ENCODE measurements at places on chromosomes 2 and 18.

DNA sequence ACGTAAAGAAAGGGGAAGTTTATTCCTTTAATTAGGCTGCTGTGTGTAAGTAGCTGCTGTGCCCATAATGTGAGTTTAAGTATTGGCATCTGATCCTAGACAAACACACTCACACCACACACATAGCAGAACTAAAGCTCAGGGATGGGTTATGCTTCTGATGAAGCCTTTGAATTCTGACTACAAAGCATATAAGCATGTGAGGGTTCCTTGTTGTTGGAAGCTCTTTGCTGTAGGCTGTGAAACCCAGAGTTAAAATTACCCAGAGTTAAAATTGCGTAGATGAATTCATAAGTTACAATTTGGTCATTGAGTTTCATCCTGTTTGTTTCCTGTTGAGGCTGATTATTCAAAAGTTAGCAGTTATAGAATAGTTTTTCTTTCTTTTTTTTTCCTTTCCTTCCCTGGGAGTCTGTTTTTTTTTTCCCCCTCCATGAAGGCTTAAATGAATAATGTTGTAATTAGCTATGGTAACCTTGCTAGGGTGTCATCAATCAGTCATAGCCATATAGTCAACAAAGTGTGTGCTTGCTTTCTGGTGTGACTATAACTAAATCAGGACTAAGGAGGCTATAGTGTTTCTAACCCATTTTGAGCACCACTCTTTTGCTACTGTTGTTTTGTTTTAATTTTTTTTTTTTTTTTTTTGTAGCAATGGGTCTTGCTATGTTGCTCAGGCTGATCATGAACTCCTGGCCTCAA is 426.1 kb downstream of the PARD3B start:
- no peaks in the 10 kb centered on the region for H3K27me3 ChIP-seq
- no peaks in the 10 kb centered on the region for H3K4me1 ChIP-seq
- no peak overlapping the region for H3K27ac ChIP-seq
- H3K36me3 ChIP-seq = no peaks in the 10 kb centered on the region
- no peak overlapping the region for H3K4me3 ChIP-seq

DNA sequence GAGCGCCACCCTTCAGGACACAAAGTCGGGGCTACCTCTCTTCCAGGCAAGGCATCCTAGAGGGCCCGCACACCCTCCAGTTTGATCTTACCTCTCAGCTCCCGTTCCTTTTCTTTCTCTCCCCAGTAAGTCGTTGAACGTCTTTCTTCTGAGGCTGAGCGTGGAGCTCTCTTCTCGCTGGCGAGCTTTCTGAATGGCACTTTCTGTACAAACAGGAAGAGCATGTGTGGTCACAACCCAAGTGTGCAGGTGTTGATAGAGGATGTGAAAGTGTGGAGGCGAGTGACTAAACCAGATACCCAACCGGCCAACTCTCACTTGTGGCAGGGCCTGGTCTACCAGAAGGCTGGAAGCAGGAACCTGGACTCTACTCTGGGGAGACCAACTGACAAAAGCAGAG is at the start of gene AFF3:
Gene AFF3, minus strand, starts transcription at position 198 of the 400 bp plus-strand sequence. CDS start 38,136 bp downstream, outside the sequence.
- H3K27me3 ChIP-seq = no peaks in the 10 kb centered on the region
- H3K27ac ChIP-seq = no peak within 1 kb of the TSS
- DNase-seq = no peak
- H3K36me3 ChIP-seq = no peaks in the 10 kb centered on the region
- no peaks in the 10 kb centered on the region for H3K4me1 ChIP-seq

DNA sequence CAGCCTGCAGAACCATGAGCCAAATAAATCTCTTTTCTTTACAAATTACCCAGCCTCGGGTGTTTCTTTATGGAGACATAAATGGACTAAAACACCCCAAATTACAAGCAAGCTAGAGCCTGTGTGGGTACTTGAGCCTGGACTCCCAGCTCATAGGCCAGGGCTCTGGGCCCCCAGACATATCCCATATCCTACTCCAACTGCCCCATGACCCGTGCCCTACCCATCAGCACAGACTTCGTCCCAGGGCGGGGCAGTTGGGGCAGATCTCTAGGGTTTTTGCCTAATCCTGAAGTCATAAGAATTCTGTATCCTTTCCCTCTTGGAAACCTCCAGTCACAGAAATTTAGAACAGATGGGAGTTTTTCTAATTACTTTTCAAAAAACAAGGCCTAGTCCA is 90.7 kb downstream of the DDX1 start:
- no peaks in the 10 kb centered on the region for H3K27me3 ChIP-seq
- DNase-seq = no peak
- no peak overlapping the region for H3K4me3 ChIP-seq
- no peaks in the 10 kb centered on the region for H3K4me1 ChIP-seq
- H3K36me3 ChIP-seq = no peaks in the 10 kb centered on the region

GRCh38 chr2:148201075-148202004 is 180.4 kb downstream of the MBD5 start:
- no peak overlapping the region for H3K4me3 ChIP-seq
- H3K27ac ChIP-seq = no peak overlapping the region
- no peaks in the 10 kb centered on the region for H3K36me3 ChIP-seq

DNA sequence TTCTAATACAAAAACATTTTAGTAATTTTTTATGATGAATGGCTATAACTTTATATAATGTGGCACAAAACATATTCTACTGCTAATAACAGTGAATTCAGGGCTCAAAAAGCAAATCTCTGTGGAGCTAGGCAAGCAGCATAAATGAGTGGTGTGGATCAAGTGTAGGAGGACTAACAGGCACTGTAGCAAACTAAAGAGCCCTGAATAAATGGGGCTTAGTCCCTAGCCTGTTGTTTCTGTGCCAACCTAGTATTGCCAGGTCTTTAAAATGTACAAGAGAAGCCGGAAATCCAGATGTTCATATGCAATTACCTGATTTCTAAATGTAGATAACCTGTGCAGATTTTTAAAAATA is 18.5 kb downstream of the REL start:
- no peak overlapping the region for H3K4me3 ChIP-seq
- H3K27me3 ChIP-seq = no peaks in the 10 kb centered on the region
- DNase-seq = no peak
- no peak overlapping the region for H3K27ac ChIP-seq
- no peaks in the 10 kb centered on the region for H3K36me3 ChIP-seq

DNA sequence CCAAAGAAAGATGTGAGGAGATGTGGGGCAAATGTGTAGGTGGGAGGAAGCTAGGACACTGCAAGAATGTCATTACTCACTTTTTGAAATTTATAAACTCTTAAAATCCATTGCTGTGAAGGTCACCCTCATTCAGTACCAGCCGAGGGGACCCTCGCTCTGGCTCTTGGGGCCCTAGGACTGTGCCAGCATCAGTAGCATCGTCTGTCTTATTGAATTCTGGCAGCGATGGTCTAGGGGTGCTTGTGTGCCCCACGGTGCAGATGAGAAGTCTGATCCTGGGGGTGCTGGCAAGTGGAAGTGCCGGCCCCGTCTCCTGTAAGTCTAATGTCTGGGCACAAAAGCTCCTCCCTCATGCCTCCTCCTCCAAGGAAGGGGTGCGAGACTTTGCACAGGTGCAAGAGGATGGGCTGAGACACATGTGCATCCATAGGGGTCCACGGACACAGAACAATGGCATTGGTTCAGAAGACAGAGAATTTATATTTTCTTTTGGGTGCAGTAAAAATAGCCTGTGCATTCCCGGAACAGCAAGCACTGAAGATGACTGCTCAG is 266.7 kb upstream of the HDAC4 start:
- H3K4me3 ChIP-seq = no peak overlapping the region
- H3K4me1 ChIP-seq = no peaks in the 10 kb centered on the region
- no peak overlapping the region for H3K27ac ChIP-seq
- DNase-seq = no peak

- H3K4me3 ChIP-seq = no peak overlapping the region
- no peak overlapping the region for H3K27ac ChIP-seq
- no peaks in the 10 kb centered on the region for H3K27me3 ChIP-seq
These were observed 219.8 kb upstream of the PARD3B start for GRCh38 chr2:204325468-204325867.

DNA sequence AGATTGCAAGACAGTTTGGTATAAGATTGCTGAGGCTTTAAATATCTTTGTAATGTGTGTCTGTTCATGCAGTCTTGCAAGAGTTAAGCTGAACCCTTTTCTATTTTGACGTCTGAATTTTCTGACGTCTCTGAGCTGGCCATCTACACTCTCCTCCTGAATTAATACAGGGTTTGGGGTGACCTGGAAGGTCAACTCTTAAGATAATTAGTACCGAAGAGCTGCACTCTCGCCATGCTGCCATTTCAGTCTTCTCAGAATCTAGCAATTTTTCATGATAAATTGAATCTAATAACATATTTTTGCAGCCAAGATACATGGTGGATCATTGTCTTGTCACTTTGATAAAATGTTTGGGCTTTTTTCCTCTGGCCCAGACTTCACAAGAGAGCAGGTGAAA is 1245.2 kb upstream of the CELF4 start:
- DNase-seq = no peak
- H3K27ac ChIP-seq = no peak overlapping the region
- no peaks in the 10 kb centered on the region for H3K36me3 ChIP-seq
- no peaks in the 10 kb centered on the region for H3K27me3 ChIP-seq
- H3K4me3 ChIP-seq = no peak overlapping the region

GRCh38 chr2:30684026-30684425 is 123.2 kb downstream of the CAPN13 start:
- no peak overlapping the region for H3K27ac ChIP-seq
- no peaks in the 10 kb centered on the region for H3K36me3 ChIP-seq
- no peak overlapping the region for H3K4me3 ChIP-seq
- H3K27me3 ChIP-seq = no peaks in the 10 kb centered on the region
- H3K4me1 ChIP-seq = no peaks in the 10 kb centered on the region

DNA sequence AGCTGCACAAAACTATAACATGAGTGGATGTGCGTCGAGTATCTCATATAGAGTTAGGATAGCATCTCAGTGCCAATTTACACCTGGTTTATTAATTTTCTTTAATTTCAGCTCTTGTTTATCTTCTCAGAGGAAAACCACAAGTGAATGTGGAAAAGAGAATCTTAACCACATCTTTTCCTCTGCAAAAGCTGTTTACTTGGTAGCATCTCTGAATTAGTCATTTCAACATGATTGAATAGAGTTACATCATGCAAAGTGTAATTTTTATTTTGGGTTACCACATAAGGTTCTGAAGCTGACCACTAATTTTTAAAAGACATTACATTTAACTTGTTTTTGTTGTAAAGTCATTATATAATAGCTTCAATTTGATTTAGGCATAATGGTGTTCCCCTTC is 83.8 kb upstream of the FAM237A start:
- peaks cover 8% of the 10 kb centered on the region for H3K27me3 ChIP-seq
- no peaks in the 10 kb centered on the region for H3K36me3 ChIP-seq
- H3K27ac ChIP-seq = no peak overlapping the region
- DNase-seq = no peak
- H3K4me3 ChIP-seq = no peak overlapping the region

- no peak overlapping the region for H3K27ac ChIP-seq
- no peak for DNase-seq
- no peak overlapping the region for H3K4me3 ChIP-seq
- no peaks in the 10 kb centered on the region for H3K27me3 ChIP-seq
- H3K4me1 ChIP-seq = no peaks in the 10 kb centered on the region
These were observed 124.9 kb upstream of the PIEZO2 start for GRCh38 chr18:11274144-11274794.

DNA sequence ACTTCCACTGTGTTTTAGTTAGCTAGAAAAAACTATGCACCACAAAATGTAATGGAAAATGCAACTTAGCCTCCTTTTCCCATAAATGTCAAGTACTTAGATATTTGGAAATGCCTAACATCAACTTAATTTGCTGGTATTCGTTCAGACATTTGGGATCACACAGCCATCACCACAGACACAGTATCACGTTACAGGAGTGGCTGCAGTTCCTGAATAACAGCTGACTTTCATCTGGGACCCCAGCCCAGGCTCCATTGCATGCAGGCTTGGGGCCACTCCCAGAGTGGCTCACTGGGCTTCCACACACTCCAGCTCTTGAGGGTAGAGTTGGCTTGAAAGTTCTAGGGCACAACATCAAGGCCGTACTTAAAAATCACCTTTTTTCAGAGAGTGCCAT is 9.3 kb downstream of the TMEM182 start:
- no peaks in the 10 kb centered on the region for H3K4me1 ChIP-seq
- H3K27me3 ChIP-seq = no peaks in the 10 kb centered on the region
- H3K27ac ChIP-seq = no peak overlapping the region

- H3K4me1 ChIP-seq = no peaks in the 10 kb centered on the region
- no peak overlapping the region for H3K27ac ChIP-seq
- no peaks in the 10 kb centered on the region for H3K36me3 ChIP-seq
- DNase-seq = no peak
- no peak overlapping the region for H3K4me3 ChIP-seq
These were observed 232.3 kb downstream of the DCC start for GRCh38 chr18:52572036-52573000.

DNA sequence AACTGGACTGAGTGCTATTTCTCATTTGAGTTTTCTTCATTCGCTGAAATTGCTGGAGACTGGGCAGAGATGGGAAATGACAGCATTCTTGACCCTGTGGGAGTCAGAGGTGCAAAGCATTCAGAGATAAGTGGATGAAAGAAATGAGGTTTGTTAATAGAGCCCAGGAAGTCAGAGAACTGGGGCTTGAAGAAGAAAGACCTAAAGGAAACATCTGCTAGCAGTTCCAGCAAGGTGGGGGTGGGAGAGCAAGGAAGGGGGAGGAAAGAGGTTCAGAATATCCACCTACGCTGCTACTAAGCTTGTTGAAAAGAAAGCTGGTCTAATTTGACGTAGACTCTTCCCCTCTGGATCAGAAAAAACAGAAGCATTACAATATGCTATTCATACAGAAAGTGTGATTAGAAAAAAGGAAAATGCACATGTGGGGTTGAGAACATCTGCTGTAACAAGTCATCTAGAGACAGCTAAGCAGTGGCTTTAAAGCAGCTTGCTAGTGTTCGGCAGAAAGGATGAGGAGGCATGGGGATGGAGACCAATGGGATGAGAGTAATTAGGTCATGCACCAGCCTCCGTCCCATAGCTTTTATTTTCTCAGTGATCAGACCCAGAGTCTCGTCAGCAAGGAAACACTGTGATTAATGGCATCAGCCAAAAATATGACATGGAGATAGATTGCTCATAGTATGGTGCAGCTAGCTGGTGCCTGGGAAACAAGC is 29.7 kb downstream of the NAB1 start:
- H3K4me1 ChIP-seq = no peaks in the 10 kb centered on the region
- no peaks in the 10 kb centered on the region for H3K27me3 ChIP-seq
- H3K27ac ChIP-seq = no peak overlapping the region
- H3K4me3 ChIP-seq = no peak overlapping the region
- DNase-seq = no peak
- H3K36me3 ChIP-seq = no peaks in the 10 kb centered on the region

Data from left lung (tissue), 14 donors.